ENCODE measurements at places on chromosomes 1 and 21.

DNA sequence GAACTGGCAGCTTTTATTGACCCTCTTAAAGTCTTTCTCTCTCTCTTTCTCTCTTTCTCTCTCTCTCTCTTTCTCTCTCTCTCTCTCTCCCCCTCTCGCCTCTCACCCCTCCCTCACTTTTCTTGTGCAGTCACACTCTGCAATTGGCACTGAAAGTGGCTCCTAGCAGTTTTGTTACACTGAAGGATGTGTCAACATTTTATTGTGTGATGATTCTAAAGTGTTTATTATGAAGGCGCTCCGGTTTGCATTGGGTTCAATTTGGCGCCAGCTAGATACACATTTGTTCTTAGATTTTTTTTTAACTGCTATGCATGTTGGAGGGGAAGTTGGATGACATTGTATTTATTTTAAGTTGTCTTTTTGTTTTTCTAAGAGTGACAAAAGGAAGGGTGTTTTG, 64.0 kb upstream of the CHRM3 start:
- no peak for DNase-seq

- DNase-seq, result no peak
Observed at GRCh38 chr1:87894062-87894461, 565.4 kb downstream of the LMO4 start.

- no peak for DNase-seq
Observed at GRCh38 chr21:14991957-14992356, 72.8 kb downstream of the NRIP1 start.

- DNase-seq, result no peak
Observed at GRCh38 chr1:226764533-226764932, 25.5 kb upstream of the ITPKB start.
